D721Med (cell line): ENCODE measurements at places on chromosomes 4 and X.

- DNase-seq = no peak
Measured at GRCh38 chrX:130211415-130212186, 39.8 kb downstream of the RAB33A start.

- DNase-seq = no peak
Measured at GRCh38 chrX:44974451-44974850, 101.5 kb downstream of the KDM6A start.

GRCh38 chr4:86043755-86044592 lies 315.9 kb downstream of the MAPK10 start:
- no peak for DNase-seq

- DNase-seq = no peak
Measured at GRCh38 chr4:148312956-148313490, 129.2 kb downstream of the NR3C2 start.

DNA sequence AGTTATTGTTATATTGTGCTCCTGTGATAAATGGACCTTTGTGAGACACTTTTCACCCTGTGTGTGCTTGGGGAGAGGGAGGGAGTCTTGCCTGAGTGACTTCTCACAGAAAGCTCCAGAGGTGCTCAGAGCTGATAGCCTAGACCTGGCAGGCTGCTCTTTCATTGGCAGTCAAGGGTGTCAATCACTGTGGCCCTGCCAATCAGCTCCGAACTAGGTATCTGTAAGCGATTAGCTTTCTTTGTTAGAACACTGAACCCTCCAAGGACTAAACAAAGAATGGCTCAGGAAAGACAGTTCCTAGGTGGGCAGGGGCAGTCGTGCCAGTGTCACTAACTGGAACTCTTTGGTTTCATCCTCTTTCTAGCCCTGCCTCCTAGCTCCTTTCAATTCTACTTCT lies 2.7 kb upstream of the NALF2 start:
- no peak for DNase-seq

GRCh38 chr4:148007314-148007760 lies 275.4 kb downstream of the ARHGAP10 start:
- no peak for DNase-seq
